Stimulated activated CD8-positive, alpha-beta memory T cell treated with anti-CD3 and anti-CD28 coated beads, Interleukin-7, amount 100 ng/mL, for 24 hours (primary cell): ENCODE measurements at places on chromosomes 6 and 20.

DNA sequence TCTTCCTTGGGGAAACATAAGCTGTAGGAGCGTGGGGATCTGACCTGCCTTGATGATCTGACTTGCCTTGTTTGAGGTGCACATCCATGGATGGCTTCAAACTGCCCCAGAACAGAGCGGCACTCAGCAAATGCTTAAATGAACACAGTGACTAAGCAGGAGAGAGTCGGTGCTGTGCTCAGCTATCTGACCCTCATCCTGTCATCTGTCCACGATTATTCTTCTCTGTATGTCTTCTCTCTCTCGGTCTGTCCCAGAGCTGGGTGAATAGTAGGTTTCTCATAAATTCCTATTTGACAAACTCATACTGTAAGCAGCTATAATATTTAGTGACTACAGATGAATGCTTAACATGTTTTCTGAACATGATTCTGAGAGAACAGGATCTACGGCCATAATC is 37.3 kb downstream of the TRAM2 start:
- DNase-seq = no peak

DNA sequence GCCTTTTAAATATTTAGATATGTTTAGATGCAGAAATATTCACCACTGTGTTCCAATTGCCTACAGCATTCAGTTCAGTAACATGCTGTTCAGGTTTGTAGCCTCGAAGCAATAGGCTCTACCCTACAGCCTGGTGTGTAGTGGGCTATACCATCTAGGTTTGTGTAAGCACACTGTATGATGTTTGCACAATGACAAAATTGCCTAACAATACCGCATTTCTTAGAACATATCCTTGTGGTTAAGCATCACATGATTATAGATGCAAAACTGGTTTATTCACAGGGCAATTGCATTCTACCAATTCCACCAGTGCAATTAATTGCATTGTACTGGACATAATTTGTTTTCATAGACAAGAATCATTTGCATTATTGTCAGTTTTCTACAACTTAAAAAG is 7.9 kb upstream of the SLC22A16 start:
- no peak for DNase-seq

DNA sequence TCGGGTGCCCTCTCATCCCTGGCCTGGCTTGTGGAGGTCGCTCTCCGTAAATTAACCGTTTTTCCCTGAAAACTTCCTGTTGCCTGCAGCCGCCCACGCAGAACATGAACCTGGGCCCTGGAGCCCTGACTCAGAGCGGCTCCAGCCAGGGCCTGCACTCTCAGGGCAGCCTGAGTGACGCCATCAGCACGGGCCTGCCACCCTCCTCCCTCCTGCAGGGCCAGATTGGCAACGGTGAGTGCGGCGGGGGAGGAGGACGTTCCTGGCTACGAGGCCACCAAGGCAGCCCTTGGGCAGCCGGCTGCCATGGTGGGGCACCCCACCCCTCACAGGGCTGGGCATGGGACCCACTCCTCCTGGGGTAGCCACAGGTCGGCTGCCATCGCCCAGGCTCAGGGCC is 17.8 kb downstream of the SS18L1 start:
- DNase-seq = no peak

GRCh38 chr6:133778414-133779130 is 110.3 kb upstream of the TCF21 start:
- no peak for DNase-seq

DNA sequence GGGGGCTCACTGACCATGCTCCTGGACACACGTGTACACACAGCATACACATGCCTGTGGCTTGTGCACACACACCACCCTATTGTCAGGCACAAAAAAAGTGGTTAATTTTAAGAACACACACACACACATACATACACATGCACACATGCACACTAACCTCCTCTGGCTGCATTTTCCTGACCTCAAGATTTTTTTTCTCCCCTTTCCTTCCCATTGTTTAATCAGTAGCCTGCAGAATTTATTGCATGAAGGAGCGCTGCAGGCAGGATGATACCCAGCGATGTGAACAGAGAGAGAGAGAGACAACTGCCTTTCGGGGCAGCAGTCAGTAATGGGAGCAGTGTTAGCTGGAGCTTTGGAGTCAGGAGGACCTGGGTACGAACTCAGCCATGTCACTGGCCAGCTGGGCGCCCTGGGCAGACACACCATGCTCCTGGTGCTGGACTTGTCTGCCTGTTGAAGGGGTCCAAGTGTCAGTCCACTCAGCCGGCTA is 990 bp upstream of the TRAF3IP2 start:
- DNase-seq = no peak

DNA sequence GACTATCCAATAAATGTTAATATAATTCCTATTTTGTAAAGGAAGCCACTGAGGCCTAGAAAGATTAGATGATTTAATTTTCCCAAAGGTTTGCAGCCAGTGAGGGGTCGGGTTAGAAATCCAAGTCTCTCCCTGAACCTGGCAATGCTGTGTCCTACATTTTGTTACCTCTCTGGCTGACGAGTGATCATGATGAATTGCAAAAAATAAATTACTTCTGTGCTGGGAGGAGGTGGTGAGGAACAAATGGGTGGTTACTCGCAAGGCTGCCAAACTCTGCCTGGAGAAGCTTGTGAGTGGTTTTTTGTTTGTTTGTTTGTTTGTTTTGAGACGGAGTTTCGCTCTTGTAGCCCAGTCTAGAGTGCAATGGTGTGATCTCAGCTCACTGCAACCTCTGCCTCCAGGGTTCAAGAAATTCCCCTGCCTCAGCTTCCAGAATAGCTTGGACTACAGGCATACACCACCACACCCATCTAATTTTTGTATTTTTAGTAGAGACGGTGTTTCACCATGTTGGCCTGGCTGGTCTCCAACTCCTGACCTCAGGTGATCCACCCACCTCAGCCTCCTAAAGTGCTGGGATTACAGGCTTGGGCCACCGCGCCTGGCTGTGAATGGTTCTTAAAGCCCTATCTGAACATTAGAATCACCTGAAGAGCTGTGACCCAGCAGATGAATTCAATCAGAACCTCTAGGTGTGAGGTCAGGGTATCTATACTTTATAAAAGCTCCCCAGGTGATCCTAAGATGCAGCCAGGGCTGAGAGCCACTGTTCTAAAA is 20.2 kb upstream of the TBC1D7 start:
- no peak for DNase-seq

GRCh38 chr6:166581091-166581511 is 5.4 kb downstream of the RAMACL start:
- DNase-seq = no peak

DNA sequence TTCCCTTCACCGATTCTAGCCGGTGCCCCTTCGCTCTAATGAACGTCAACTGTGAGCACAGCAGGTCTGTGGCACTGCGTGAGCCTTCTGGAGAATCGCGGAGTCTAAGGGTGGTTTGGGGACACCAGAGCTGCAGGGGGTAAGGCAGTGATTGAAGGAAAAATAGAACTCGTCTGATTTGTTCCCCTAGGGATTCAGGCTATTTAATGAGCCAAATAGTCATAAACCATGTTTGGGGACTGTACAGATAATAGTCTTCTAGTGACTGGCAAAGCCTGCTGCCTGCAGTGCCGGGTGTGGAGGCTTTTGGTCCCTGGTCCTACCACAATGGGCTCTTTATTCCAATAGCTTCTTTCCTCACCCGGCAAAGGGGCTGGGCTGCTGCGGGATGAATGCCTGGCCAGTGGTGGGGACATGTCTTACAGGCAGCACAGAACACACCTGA is 11.1 kb upstream of the NTSR1 start:
- no peak for DNase-seq

DNA sequence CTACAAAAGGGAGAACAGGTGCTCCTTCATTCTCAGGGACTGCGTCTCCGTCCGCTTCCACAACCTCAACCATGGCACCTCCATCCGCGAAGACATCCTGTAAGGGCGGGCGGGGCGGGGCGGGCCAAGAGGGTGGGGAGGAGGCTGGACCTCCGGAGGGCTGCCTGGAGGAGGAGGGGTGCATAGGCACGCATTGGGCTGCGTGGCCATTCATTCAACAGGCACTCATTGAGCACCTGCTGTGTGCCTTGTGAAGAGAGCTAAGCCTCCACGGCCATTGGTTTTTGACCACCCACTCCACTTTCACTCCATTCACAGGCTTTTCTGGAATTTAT is 435 bp downstream of the ZSWIM3 start:
- DNase-seq = no peak

GRCh38 chr6:71588490-71588889 is 297.9 kb upstream of the RIMS1 start:
- no peak for DNase-seq

DNA sequence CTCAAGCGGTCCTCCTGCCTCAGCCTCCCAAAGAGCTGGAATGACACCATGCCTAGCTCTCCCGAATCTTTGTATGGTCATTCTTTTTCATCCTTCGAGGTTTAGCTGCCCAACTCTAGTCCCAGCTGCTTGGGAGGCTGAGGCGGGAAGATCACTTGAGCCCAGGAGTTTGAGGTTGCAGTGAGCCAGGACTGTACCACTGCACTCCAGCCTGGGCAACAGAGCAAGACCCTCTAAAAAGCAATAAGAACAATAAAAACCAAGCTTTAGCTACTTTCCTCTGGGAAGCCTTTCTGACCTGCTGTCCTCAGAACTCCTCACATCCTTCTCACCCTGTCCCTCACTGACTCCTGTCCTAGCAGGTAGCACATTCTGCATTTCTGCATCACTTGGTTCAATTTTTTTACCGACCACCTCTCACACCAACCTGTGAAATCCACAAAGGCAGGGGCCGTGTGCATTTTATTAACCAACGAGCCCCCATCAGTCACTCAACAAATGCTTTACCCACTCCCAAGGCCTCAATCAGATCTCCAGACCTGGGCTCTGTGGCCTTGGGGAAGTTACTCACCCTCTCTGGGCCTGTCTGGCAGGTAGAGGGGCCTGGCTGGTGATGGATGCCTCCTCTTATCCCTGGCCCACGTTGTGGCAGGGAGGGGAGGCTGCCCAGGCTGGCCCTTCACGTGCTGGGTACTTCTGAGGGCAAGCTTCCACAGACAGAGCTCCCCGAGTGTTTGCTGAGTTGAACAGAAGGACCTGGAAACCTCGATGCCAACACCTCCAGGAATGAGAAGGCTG is 14.7 kb upstream of the SRC start:
- DNase-seq = no peak

DNA sequence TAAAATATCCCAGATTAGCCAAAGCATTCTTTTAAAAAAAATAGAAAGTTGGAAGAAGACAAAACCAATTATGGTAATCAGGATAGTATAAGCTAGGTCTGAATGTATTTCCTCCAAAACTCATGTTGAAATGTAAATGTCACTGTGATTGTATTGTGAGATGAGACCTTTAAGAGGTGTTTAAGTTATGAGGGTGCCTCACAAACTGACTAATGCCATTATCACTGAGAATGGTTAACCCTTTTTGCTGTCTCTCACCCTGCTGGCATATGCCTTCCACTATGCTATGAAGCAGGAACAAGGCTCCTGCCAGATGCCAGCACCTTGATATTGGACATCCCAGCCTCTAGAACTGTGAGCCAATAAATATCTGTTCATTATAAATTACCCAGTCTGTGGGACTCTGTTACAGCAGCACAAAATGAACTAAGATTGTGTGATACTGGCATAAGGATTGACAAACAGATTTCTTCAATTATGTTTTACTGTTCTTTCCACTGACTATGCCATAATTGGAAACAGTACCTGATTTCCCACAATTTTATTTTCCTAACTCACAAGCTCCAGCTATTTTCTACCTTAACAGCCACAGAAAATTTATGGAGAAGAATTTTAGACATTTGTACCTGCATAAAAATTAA is 63.8 kb downstream of the IBTK start:
- DNase-seq = no peak

- DNase-seq = no peak
These were observed 48.9 kb downstream of the NOL4L start for GRCh38 chr20:32535953-32536823.

DNA sequence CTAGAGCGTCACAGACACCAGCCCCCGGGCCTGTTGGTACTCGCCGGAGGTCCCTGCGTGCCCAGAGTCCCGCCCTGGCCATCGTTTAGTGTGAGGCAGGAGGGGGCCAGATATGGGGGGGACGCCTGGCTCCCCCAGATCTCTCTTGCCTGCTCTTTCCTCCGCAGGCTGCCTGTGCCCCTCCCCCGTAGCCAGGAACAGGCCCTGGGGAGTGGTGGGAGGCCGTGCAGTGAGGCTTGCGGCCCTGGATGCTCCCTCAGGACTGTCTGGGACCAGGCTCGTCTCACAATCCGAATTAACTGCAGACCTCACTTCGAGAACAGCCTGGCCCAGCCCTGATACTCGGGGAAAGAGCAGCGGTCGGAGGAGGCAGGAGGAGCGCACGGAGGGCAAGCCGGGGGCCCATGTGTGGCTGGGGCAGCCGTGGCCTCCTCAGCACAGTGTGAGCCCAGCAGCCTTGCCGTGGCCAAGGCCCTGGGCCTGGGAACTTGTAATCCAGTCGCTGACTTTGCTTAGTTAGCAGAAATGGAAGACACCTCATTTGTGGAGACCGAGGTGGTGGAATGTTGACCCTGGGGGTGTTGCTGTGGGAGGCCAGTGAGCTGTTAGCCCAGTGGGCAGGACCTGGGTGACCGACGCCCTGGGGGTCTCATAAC is 28.7 kb downstream of the FRMD1 start:
- DNase-seq = no peak

DNA sequence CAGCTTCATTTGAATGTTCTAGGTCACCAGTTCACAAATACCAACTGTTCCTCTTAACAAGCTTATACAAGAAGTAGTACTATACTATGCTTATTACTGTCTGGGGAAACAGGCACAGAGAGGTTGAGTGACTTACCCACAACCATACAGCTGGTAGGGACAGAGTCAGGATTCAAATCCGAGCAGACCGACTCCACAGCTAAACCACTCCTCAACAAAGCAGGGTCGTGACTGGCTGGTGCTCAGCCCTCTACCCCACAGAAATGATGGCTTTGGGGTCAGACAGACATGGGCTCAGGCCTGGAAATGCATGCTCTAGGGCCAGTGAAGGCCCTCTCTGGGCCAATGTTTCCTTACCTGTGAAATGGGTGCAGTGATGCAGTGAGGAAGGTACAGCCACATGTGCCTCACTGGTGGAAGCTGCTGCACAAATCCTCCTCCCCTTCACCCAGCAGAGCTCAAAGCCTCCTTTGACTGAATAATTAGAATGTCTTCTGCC is 63.6 kb downstream of the MRPL14 start:
- no peak for DNase-seq

GRCh38 chr6:143692696-143693095 is 14.9 kb downstream of the PHACTR2 start:
- DNase-seq = no peak

DNA sequence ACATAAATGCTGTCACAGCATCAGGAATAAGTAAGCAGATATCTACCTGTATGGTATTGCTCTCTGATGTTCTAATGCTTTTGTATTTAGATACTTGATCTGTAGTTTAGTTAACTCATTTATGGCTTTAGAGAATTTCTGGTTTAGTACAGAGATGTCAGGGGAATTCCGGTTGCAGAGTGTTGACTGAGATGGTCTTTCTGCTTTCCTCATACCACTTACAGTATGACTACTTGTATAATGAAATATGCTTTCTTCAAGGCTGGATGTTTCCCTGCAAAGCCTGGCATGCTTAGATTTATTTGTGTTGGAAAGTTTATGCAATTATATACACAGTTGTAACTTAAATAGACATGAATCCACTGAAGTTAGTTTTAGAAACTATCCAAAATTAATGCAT is 278.4 kb downstream of the CDH26 start:
- DNase-seq = no peak

GRCh38 chr20:20318365-20319161 is 49.3 kb upstream of the INSM1 start:
- no peak for DNase-seq
